ENCODE measurements at places on chromosomes 11 and 22. TPM values are rescaled to one million over a fixed set of nuclear protein-coding genes. Genes with fewer than 3 reads are reported as not detected.

Gene MS4A1
- total RNA-seq = not detected

Gene KIRREL3
- total RNA-seq = 2.2 TPM

Gene MMP8
- not detected for total RNA-seq

Gene C11orf87
- total RNA-seq = not detected

Gene MAPK8IP2
- 0.88 TPM for total RNA-seq

Gene HTR3B
- total RNA-seq = not detected

Gene PKDREJ
- not detected for total RNA-seq

Gene TRIM51
- not detected for total RNA-seq

Gene OR51I1
- total RNA-seq = not detected

Gene POU2F3
- 2.3 TPM for total RNA-seq

Gene DTX4
- total RNA-seq = 28.4 TPM

Gene CENPM
- 53.8 TPM for total RNA-seq

Gene SRRD
- 9.5 TPM for total RNA-seq

Gene TYMP
- total RNA-seq = 16.5 TPM

Gene ENTHD1
- total RNA-seq = not detected

Gene CRACR2B
- total RNA-seq = 21.2 TPM

Gene EFCAB6
- total RNA-seq = 2.5 TPM

Gene CBX7
- total RNA-seq = 28.2 TPM

Gene OR2AG2
- total RNA-seq = 0.25 TPM

Gene OVOL1
- total RNA-seq = 10.2 TPM

Gene GCAT
- 37.7 TPM for total RNA-seq

Gene ZNF70
- total RNA-seq = 2.8 TPM

Gene CEND1
- total RNA-seq = not detected

Gene NECTIN1
- total RNA-seq = 17.6 TPM

Gene CALCA
- total RNA-seq = not detected
